ENCODE measurements at places on chromosomes 1 and 21.

DNA sequence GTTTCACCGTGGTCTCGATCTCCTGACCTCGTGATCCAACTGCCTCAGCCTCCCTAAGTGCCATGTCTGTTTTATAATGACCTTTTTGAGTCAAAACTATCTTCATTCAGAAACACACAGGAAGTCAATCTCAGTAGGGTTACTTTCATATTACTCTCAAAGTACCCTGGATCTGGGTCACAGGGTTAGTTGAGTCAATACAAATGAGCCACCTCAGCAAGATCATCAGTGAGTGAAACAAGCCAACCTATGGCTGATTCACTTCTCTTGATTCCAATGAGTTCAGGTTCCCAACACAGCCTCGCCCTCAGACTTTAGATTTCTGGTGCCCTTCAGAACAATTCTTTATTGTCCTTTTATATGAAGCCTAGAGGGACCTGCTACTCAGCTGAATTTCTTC lies 76.9 kb downstream of the ZC3H11B start:
- no peak for DNase-seq

GRCh38 chr21:32022146-32022545 lies 149.3 kb downstream of the HUNK start:
- no peak for DNase-seq

- DNase-seq, result peak; percentile 81
These were observed 52.7 kb upstream of the ATP5PO start for GRCh38 chr21:33968080-33968994.

DNA sequence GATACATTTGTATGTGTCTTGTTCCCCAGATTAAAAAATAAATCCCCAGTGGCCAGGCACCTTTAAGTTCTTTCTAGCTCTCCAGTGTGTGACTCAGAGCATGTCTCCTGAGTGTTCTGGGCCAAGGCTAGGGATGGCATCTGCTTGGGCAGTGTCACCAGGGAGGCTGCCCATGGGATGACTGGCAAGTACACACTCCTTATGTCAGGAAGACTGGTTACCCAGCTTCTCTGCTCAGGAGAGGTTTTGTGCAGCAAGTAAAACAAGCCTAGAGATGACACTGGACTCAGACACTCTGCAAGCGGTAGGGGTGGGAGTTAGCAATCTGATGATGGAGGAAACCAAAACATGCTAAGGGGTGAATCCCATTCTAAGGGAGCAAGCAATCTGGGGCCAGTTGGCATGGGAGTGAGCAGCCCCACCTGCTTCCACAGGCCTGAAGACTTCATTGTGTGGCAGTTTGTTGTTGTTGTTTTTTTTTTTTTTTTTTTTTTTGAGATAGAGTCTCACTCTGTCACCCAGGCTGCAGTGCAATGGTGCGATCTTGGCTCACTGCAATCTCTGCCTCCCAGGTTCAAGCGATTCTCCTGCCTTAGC lies 137.1 kb downstream of the EDEM3 start:
- DNase-seq, result no peak

DNA sequence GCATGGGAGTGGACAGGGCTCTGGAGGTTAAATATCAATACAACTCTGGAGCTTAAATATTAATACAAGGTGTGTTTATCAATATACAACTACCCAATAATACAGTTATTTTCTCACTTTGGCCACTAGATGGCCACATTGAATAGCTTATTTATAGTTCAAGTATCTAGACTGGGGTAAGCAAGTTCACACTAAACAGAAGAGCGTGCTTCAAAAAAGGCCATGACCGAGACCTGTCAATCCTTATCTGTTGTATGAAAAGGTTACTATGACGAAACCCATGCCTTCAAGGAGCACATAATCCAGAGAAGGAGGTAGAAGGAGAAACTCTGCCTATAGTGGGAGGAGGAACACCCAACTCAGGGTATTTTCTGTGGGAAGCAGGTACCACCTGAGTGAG lies 29.1 kb downstream of the CHML start:
- peak; percentile 43 for DNase-seq

DNA sequence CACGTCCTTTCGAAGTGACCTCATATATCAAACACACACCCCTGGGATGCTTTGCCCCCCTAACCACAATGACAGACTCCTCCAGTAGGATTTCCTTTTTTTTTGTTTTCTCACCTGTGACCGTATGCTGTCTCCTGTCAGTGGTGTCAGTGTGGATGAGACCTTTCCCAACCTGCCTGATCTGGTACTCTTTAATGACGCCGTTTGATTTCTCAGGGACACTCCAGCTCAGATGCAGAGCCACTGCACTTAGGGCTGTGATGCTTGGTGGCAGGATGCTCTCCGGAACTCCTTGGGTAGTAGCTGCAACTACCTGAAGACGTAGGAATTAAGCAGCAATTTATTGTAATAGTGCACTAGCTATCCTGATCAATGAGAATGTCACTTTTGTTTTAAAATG lies 212.6 kb downstream of the KCTD3 start:
- no peak for DNase-seq

DNA sequence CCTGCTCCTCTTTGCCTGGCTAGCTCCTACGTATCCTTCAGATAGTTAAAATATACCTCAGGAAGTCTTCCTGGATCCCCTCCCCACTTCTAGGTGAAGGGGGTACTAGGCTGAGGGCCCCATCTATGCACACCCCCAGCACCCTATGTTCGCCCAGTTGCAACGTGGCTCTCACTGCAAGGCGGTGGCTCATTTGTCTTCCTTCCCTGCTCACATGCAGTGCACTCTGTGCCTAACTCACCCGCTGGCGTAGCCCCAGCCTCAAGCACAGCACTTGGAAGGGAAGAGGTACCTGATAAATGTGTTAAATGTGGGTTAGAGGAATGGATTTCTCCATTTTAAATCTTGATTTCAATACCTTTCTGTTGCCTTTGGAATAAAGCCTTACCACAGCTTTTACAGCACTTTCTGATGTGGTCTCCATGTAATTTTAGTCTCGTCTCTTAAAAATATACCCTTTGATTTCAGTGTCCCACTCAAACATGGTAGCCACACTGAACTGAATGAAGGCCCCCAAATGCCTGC lies 39.3 kb downstream of the L1TD1 start:
- no peak for DNase-seq

DNA sequence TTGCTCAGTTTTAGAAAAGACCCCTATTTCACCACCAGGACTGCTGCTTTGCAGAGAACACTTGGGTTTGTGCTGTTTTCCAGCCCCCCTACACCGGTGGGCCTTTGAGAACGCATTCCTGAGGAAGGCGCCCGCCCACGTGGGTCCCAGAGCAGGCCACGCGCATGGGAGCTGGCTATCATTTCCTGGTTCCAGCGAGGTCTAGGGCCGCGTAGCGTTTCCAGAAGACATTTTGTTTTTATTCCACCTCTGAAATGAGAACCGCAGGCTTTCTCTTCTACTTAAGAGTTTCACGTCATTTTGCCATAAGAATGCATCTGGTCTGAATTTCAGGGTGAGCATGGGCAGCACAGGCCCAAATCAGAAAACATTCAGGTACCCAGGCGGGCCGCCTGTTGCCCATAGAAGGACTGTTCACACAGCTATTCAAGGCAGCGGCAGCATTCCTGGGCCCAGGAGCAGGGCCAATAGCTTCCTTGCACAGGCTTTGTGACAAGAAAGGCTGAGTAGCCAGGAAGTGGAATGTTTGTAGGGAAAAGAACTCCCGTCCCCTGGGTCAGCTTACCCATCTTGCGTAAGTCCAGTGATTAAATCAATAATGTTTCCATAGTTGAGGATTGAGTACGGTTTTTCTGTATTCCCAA lies 1.4 kb upstream of the KLHL21 start:
- peak; percentile 71 for DNase-seq

DNA sequence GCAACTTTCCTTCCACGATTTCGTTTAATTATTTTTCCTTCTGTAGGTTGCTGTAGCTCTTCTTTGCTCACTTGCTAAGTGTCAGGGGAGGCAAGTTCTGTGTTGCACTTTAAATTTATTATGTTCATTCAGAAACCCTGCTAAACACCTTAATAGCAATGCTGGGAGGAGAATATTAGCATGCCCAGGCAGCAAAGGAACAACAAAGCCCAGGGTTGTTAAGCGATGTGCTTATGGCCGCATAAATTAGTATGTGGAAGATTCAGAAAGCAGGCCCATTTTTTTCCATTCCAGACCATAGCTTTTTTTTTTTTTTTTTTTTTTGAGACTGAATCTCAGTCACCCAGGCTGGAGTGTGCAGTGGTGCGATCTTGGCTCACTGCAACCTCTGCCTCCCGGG lies 151.3 kb downstream of the BACH1 start:
- no peak for DNase-seq

- DNase-seq, result peak; percentile 69
These were observed 118.2 kb downstream of the RIPK4 start for GRCh38 chr21:41648591-41649031.

DNA sequence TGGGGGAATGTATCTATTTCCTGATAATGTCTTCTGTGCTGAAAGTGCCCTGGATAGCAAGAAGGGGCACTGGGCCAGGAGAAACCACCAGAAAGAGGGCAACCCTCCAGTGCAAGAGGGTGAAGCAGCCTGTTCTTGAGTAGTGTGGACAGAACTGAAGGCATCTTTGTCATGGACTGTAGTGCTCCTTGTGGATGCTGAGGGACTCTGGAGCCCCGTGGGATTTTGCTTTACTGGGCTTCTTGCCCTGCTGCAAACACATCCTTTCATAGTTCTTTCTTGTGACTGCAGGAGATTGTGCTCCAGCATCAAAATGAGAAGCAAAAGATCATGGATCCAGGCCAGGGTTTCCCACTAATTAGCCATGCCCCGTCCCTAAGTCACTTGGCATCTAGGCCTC lies 300.6 kb downstream of the ZNF326 start:
- DNase-seq, result no peak

DNA sequence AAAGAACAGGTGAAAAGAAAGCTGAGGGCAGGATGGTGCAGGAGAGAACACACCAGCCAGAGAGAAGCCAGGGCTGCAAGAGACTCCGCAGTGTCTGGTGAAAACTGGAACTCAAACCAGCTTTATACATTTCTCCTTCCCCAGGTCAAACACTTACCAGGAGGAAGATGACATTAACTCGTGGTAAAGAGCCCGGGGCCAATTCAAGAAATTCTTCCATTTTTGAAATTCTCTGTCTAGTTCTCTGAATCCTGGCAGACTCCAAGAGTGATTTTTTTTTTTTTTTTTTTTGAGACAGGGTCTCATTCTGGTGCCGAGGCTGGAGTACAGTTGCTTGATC lies 25.8 kb upstream of the SIPA1L2 start:
- DNase-seq, result no peak

- DNase-seq, result no peak
These were observed 106.6 kb upstream of the ACTRT2 start for GRCh38 chr1:2914702-2915101.

- no peak for DNase-seq
These were observed 192.8 kb upstream of the LYPLAL1 start for GRCh38 chr1:218980881-218981280.

GRCh38 chr1:8023995-8024313 lies 2.2 kb downstream of the ERRFI1 start:
- DNase-seq, result no peak

GRCh38 chr1:211327346-211327921 lies 801 bp downstream of the TRAF5 start:
- peak; percentile 32 for DNase-seq

DNA sequence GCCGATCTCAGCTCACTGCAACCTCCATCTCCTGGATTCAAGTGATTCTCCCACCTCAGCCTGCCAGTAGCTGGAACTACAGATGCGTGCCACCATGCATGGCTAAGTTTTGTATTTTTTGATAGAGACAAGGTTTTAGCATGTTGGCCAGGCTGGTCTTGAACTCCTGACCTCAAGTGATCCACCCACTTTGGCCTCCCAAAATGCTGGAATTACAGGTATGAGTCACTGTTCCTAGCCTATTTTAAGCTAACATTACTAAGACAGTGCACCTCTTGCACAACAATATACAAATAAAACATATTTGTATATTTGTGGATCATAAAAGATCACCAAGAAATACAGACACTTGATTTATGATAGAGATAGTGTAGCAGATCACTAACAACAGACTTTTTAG lies 139.1 kb downstream of the DUSP10 start:
- no peak for DNase-seq

- DNase-seq, result no peak
These were observed 2.1 kb downstream of the PCP4L1 start for GRCh38 chr1:161260376-161261260.

- DNase-seq, result peak; percentile 58
These were observed 747 bp downstream of the ADAMTS1 start for GRCh38 chr21:26844258-26845065.

- DNase-seq, result peak; percentile 27
These were observed at the start of gene FAM163A for GRCh38 chr1:179742717-179743678. FAM163A (plus strand) TSS chr1:179743291; CDS start chr1:179813098, 69,807 bp downstream.

DNA sequence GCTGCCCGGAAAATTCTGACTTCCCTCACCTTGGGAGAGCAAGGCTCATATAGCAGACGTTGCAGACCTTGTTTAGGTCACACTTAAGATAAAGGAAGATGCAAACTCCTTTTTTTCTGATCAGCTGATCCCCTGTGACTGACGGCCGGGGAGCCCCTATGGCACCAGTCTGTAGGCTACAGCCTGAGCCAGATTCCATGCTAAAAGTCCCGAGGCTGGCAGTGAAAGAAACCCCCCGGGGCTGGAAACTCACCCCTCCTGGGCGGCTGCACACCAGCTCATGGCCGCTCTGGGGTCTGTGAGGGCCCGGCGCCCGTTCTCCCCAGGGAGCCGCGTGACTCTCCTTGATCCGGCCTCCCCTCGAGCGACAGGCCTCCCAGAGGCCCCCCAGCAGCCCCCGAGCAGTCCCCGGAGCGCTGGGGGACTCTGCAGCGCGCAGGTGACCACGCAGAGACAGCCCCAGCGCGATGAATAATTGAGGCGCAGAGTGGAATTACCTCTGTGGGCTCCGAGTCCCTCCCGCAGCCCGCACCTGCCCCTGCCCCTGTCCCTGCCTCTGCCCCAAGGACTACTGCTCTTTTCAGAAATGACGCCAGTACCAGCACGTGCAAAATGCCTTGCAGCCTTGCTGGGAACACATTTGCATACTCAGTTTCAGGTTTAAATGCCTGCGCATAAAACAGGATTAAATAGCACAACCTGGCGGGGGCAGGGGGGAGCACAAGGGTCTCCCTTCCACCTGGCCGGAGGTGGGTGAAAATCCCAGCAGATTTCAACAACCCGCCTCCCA lies 62.6 kb upstream of the CLDN14 start:
- no peak for DNase-seq

GRCh38 chr1:35278886-35279554 lies 10.5 kb downstream of the ZMYM4 start:
- no peak for DNase-seq

DNA sequence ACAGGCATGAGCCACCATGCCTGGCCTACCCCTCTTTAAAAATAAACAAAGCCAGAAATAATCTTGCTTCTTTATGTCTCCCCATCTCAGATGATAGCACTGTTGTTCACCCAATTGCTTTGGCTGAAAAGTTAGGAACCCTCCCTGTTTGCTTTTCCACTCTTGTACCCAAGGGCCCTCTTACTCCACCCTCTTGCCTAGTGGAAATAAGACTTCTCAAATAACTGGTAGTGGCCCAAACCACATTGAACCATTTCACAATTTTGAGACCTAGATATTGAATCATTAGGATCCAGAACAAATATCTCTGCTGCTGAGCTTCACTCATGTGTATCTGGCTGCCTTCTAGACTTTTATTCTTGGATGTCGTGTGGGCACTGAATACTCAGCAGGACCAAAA lies 37.7 kb downstream of the RNF220 start:
- no peak for DNase-seq
